ENCODE measurements at places on chromosomes 7 and 10.
A peak's percentile ranks its signal among the peaks of the same experiment; 100 is the strongest.

DNA sequence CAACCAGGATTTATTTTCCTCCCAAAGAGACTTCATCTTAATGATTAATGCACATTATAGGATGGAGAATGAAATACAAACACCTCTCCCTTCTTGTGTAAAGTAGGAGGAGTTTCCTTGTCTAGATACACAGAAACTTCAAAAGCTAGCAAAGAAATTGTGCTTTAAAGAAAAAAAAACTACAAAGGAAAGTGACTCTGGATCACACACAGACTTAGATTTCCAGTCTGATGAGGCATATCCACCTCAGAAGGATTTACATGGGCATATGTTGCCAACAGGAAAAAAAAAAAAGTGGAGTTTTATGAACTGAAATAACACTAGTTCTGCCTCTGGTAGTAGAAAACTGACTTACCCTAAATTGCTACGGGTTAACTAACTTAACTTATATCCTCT lies 449.6 kb downstream of the KCNMA1 start:
- no peak for DNase-seq

GRCh38 chr7:73341877-73342276 lies 13.9 kb downstream of the FKBP6 start:
- no peak for DNase-seq

- no peak for DNase-seq
Observed at GRCh38 chr10:13376297-13376696, 28.2 kb upstream of the SEPHS1 start.

DNA sequence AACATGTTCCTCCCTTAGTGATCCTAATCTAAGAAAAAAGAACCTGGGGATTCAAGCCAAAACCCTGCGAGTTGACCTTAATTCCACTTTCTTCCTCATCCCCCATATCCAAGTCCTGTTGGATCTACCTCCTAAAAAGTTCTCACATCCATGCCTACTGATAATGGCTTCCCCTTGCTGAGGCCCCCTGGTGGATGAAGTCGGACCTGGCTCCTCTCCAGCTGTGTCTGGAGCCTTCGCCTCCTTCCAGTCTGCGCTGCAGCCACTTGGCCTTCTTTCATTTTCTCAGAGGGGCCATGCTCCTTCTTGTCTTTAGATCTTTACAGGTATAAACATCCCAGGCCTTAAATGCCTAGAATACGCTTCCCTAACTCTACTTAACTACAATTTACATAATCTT lies 8.1 kb downstream of the PDE1C start:
- peak; percentile 74 for DNase-seq

DNA sequence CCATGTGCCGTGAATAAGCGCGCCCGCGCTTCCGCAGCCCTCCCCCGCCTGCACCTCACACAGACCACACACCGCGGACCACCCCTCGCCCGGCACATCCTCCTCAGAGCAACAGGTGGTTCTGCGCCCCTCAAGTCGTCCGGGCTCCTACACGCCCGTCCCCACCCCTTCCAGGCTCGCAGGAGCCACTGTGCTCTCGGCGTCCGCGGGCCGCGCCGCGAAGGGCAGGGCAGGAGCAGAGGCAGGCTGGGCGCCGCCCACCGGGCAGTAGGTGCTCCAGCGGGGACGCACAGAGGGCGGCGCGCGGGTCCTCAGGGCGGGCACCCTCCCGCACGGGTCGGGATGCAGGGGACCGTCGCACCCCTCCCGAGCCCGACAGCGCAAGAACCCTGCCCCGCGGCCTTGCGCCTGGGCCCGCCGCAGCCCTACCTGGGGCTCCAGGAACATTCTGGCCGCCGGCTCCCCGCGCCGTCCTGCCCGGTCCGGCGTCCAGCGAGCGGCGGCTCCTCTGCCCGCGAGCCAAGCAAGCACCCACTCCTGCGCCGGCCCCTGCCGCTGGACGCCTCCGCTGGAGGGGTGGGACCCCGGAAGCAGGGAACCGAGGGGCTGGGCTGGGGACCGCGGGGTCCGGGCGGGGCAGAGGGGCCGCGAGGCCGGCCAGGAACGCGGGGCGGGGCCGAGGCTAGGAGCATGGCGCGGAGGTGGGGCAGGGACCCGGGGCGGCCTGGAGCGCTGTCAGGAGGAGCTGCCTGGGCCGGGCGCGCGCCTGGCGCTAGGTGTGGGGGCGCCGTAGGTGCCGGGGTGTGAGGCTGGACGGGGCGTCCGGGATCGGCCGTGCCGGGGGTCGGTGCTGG lies 37.4 kb downstream of the RASGEF1A start:
- no peak for DNase-seq

- DNase-seq: peak; percentile 2
Observed at GRCh38 chr7:144391823-144392255, 11.7 kb downstream of the NOBOX start.

DNA sequence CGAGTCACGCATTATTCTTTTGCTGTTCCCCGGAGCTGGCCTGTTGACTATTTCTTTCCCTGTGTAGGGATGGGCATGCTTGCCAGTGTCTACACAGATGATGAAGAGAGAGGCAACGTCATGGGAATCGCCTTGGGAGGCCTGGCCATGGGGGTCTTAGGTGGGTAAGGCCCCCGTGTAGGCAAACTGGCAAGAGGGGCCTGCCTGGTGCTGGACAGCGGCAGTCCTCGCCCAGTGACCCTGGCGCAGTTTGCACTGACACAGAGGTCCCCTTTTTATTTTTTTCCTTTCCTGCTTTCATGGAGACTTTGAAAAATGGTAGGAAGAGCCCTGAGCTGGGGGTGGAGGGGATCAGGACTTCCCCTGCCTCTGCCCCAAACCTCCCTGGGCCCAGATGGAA lies 13.4 kb downstream of the SLC18A2 start:
- DNase-seq: no peak

- no peak for DNase-seq
Observed at GRCh38 chr10:71419750-71420149, 23.0 kb downstream of the CDH23 start.

- DNase-seq: no peak
Observed at GRCh38 chr10:7767209-7767608, 20.6 kb downstream of the KIN start.

GRCh38 chr7:42982604-42983115 lies 50.5 kb downstream of the MRPL32 start:
- DNase-seq: no peak

- no peak for DNase-seq
Observed at GRCh38 chr10:1670541-1671365, 66.6 kb downstream of the ADARB2 start.

GRCh38 chr7:150972023-150972468 lies 6.1 kb downstream of the KCNH2 start:
- peak; percentile 72 for DNase-seq

DNA sequence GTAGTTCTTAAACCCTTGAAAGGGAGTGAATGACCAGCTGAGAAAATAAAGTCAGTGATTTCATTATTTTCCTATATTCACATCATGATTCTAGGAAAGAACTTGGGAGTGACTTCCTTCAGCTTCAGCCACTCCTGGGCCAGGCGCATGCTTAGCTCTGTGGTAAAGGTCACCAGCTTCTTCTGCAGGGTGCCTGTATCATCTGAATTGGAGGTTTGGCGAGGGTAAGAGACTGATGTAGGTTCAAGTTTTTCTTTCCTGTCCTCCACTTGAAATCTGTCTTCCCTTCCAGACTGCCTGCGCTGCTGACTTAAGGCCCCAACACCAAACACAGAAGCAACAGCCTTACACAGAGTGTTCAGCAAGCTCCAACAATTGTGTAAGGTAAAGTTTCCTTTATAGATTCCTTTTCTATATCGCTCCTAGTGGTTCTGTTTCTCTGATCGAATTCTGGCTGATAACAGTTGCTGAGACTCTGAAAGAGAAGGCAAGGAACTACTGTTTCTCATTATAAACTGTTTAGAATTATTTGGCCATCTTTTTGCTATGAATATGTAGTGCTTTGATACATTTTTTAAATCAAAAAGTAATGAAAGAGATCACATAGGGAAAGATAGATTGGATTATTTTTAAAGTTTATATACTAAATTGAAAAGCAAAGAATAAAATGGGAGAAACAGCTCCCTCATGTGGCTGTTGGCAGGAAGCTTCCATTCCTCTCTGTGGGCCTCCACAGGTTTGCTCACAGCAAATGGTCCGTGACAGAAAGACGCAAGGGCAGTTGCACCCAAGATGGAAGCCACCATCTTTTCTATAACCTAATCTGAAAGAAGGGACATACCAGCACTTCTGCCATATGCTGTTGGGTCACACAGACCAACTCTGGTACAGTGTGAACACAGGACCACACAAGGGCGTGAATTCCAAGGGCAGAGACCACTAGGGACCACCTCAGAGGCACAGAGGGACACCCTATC lies 14.0 kb downstream of the GATAD1 start:
- peak; percentile 6 for DNase-seq

GRCh38 chr7:924541-925231 lies 29.8 kb downstream of the ADAP1 start:
- no peak for DNase-seq

GRCh38 chr7:117863618-117864017 lies 9.6 kb downstream of the CTTNBP2 start:
- no peak for DNase-seq

GRCh38 chr10:13231808-13232207 lies 2.4 kb downstream of the UCMA start:
- DNase-seq: no peak

DNA sequence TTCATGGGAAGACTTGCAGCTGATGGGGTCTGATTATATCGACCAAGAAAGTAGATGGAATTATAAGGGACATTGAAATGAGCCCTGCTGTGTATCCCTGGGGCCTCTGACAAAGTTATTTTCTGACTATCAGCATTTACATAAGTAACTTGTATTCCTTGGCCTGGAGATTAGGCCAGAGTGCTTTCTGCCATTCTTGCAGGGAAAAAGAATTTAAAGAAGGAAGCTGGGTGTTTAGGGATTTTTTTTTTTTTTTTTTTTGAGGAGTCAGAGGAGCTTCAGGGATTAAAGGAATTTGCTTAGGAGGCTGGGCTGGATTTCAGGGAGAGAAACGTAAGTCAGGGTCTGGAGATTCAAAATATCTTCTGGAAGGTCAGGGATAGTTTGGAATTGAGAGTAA lies 4.6 kb downstream of the SPAM1 start:
- DNase-seq: no peak

DNA sequence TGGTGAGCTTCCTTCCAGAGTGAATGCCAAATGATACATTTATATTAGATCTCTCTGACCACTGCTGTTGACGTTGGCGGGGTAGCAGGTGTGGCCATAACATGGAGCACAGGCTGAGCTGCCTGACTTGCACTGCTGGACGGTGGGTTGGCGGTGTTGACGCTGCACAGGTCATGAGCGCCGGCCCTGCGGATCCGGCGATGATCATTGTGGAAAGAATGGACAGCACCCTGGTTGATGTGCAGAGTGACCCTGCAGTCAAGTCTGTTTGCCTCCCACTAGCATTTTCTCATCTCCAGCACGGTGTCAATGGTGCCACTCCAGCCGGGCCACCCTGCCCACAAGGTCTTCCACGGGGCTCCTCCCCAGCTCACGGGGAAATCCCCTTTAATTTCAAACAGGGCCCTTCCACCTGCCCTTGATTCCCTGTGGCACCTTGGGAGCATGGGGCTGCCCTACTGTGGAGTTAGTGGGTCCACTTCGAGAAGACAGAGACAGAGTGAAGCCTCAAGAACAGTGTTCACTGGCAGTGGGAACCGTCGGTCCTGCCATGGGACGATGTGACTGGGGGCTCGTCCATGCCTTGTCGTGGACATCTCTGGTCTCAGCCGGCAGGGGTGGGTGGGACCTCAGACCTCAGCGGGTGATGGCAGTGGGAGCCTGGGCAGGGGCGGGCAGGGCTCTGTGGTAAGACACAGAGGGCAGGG lies 613.5 kb downstream of the PTPRN2 start:
- DNase-seq: no peak

DNA sequence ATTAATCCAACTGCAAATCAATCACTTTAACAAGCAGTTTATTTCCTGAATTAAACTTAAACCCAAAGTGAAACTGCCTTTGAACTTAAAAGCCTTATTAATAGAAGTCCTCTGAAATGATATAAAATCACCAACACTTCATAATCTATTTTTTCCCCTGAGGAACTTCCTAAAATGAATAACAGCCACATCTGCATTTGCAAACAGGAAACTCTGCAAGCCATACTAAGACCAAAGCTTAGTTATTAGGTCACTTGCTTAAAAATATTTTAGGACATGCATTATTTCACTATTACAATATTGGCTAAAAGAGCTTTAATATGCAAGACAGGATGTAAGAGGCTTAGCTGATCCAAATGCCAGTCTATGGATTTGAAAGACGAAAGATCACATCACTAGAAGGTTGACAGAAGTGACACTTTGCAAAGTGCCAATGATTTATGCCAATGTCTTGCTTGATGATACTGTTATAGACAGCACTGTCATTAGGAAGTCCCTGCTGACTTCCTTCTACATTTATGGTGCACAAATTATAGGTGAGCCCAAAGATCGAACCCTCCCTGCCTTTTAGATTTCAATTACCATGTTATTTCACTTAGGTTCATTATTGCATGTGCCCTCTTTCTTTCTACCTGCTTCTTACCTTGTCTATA lies 99.9 kb upstream of the SKAP2 start:
- DNase-seq: no peak

GRCh38 chr7:44472843-44473242 lies 17.6 kb downstream of the NUDCD3 start:
- DNase-seq: no peak

- no peak for DNase-seq
Observed at GRCh38 chr7:151491859-151492258, 27.8 kb downstream of the RHEB start.

- DNase-seq: no peak
Observed at GRCh38 chr10:4117604-4118003, 332.6 kb upstream of the KLF6 start.

- no peak for DNase-seq
Observed at GRCh38 chr10:49634069-49634660, 20.3 kb downstream of the CHAT start.

DNA sequence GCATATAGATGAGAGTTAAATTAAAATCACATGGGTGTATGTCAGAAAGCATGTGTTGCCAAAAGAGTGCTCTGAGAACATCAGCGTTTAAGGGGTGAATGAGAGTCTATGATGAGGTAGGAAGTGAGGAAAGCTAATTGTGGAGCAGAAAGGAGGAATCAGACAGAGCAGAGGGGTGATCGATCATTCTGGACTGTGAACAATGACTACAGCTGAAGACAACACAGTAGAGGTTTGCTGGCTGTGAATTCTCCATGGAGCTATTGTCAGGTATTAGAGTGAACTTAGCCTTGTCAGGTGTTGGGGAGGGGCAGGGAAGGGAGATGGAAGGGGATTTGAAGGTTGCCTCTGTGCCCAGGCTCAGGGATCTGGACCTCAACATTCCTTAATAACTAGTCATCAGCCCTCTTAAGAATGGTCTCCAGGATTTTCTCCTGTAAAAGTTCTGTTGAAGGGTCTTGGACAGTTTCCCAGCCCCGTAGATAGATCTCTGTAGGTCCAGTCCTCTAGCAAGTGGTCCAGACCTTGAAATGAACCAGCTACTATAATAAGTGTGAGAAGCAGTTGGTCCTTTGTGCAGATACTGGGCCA lies 57.1 kb downstream of the KIF5B start:
- no peak for DNase-seq

All from NCI-H446 (cell line).